ENCODE measurements at places on chromosomes 7 and 10.

DNA sequence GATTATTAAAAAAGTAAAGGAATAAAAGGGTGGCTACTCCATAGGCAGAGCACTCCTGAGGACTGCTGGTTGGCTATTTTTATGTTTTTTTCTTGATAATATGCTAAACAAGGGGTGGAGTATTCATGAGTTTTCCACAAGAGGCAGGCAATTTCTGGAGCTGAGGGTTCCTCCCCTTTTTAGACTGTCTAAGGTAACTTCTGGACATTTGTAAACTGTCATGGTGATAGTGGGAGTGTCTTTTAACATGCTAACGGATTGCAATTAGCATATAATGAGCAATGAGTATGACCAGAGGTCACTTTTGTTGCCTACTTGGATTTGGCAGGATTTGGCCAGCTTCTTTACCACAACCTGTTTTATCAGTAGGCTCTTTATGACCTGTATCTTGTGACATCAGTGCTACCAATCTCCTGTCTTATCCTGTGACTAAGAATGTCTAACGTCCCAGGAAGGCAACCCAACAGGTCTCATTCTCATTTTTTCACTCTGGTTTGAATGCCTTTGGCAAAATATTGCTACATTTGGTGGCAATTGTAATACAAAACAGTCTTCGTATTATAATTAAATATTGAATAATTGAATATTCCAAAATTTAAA is 587.8 kb upstream of the POM121L12 start:
- DNase-seq: no peak

- DNase-seq: no peak
Observed at GRCh38 chr7:7768977-7769709, 50.7 kb upstream of the RPA3 start.

DNA sequence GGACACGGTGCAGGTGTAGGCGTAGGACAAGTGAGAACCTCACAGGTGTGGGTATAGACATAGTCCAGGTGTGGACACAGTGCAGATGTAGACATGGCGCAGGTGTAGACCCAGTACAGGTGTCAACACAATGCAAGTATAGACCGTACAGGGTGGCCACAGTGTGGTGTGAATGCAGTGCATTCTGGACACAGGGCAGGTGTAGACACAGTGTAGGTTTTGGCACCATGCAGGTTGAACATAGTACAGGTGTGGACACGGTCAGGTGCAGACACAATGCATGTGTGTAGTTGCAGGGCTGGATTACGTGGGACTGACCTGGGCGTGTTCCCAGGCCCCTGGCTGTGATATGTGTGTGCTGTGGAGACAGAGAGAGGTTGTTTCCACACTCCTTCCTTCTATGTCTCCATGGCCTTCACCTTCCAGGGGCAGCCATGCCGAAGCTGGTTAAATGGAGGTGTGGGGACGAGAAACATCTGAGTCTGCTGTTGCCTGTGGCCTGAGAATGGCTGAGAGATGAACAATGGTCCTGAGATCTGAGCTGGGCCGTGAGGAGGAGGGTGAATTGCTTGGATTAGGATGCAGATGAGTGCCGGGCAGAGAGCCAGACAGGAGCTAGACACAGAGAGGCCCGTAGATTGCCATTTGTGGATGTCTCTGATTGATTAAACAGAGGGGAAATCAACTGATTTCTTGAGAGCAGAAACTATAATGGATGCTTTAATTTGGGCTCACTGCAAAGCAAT is 343.9 kb upstream of the SHH start:
- no peak for DNase-seq

GRCh38 chr7:27750316-27750715 is 10.4 kb downstream of the TAX1BP1 start:
- DNase-seq: no peak

DNA sequence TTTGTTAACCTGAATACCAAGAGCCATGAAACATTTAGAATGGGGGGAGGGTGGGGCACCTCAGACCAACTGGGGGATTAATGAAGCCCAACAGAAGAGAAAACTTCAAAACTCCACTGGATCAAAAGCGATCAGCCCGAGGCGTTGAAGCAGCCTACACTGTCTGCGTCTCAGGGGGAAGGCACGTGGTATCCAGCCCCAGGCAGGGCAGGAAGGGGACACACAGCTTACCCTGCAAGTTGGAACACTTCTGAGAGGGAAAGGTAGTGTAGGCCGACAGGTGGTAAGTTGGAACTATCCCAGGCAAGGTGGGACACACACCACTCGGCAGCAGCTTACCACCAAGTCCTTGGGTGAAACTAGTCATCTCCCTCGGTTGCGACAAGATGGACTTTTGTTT is 102.9 kb downstream of the TAX1BP1 start:
- no peak for DNase-seq

DNA sequence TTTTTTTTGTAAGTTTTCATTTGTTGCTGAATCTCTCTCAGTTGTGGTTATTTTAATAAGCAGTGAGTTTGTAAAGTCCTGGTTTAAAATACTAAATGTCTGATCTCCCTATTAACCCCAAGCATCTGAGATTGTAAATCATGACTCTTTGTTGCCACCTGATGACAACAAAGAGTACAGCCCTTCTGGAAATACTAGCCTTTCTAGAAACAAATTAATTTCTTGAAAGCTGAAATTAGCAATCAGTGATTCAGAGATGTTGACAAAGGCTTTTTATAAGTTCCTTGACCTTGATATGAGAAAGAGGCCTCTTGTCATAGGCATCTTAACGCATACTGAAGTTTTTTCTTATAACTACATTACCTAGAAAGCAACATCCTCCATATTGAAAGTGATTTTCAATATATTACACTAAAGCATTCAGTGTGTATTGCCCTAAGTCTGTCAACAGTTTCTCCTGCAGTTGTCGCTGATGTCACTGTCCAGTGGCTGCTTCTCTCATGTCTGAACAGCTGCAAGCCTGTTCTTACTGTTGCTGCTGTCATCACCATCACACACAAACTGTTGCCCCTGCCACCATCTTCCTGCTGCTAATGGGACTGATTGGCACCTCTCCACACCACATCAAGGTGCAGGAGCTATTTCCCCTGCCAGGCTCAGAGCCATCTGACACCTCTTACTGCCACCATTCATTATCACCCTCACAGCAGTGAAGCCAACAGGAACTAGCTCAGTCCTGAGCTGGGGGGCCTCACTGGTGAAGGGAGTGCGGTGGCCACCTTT is 95.1 kb upstream of the LRGUK start:
- no peak for DNase-seq

- no peak for DNase-seq
Observed at GRCh38 chr10:26437637-26438461, at the start of gene APBB1IP. APBB1IP (plus strand) TSS chr10:26438341; CDS start chr10:26492327, 53,986 bp downstream.

- no peak for DNase-seq
Observed at GRCh38 chr7:28937619-28938018, 20.5 kb downstream of the TRIL start.

GRCh38 chr7:73483171-73483570 is 38.9 kb downstream of the BAZ1B start:
- DNase-seq: no peak

GRCh38 chr7:129896568-129897382 is 56.0 kb downstream of the UBE2H start:
- no peak for DNase-seq

GRCh38 chr7:134297489-134297888 is 19.2 kb downstream of the SLC35B4 start:
- no peak for DNase-seq

DNA sequence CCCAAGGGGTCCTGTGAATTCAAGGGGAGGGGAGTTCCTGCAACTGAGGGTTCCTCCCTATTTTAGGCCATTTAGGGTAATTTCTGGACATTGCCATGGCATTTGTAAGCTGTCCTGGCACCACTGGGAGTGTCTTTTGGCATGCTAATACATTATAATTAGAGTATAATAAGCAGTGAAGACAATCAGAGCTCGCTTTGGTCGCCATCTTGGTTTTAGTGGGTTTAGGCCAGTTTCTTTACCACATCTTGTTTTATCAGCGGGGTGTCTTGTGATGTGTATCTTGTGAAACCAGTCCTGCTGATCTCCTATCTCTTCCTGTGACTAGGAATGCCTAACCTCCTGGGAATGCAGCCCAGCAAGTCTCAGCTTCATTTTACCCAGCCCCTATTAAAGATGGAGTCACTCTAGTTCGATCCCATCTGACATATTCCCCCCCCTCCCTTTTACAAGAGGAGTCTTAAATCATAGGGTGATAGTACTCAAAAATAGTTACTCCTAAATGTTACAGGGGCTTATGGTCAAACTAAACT is 43.2 kb downstream of the SVOPL start:
- DNase-seq: no peak

DNA sequence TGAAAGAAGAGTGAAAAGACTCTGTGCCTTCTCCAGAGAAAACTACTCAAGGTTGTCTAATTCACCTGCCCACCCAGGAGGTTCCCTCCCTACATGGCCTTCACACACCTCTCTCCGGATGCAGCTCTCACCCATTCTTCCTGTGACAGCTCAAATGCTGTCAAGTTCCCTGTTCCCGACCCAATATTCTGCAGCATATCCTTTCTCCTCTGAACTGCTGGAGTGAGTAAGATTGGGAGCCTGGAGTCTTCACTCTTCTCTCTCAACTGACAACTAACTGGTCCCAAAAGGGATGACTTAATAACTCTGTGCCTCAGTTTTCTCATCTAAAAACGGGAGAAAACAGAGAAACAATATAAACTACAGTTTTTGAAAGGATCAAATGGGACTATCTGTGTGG is 5.1 kb downstream of the TMEM26 start:
- DNase-seq: no peak

DNA sequence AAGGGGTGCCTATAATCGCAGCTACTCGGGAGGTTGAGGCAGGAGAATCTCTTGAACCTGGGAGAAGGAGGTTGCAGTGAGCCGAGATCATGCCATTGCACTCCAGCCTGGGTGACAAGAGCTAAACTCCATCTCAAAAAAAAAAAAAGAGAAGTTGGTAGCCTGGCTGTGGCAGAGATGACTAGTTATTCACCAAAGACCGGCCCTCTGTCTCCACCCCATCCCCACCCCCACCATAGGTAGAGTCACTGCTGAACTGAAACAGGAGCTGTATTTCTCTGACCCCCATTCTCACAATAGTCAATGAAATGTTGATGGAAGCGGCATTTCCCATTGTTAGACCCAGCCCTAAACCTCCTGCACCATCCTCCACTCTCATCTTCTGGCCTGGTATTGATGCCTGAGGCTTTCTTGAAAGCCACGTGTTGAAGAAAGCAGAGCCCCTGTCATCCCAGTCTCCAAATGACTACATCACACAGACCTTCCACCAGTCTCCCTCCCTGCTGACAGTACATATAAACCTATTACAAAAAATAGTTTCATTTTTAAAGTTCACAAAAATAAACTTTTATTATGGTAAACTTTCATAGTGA is 9.4 kb upstream of the PIK3CG start:
- DNase-seq: no peak

GRCh38 chr10:127989481-127990012 is 82.6 kb downstream of the PTPRE start:
- no peak for DNase-seq

DNA sequence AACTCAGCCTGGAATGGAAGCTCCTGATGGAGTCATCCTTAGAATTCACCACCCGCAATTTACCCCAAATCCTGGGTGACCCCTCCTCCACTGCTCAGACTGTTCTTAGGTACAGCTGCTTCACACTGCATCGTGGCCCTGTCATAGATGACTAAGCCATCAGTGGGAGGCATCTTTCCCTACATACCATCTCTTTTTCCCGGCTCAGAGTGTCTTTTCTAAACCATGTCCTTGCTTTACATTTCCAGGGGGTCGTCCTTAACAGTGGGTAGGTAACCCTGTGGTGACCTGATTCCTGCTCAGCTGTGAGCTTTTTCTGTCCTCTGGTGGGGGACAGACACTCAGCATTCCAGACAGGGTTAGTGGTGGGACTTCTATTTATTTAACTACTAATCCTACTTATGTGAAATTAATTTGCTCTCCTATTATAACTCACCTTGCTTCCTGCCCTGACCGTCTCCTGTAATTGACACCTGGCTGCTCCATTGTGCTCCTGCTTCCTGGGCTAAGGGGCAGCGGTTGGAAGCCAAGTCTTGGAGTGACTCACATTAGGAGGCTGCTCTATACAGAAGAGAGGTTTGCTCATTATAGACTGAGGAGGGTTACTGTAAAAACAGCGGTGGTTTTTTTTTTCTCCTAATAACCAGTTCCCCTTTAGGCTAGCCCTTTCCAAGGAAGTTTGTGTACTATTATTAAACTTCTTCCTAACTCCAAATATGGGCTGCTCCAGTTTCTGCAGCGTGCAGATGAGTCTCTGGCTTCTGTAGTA is 40.6 kb downstream of the PYROXD2 start:
- no peak for DNase-seq

GRCh38 chr7:16982640-16983350 is 101.0 kb upstream of the AGR3 start:
- no peak for DNase-seq

GRCh38 chr7:25964483-25964991 is 187.5 kb upstream of the NFE2L3 start:
- DNase-seq: no peak

GRCh38 chr10:59995862-59996261 is 89.5 kb upstream of the CCDC6 start:
- no peak for DNase-seq

- DNase-seq: no peak
Observed at GRCh38 chr7:75950111-75950681, 35.2 kb downstream of the POR start.

DNA sequence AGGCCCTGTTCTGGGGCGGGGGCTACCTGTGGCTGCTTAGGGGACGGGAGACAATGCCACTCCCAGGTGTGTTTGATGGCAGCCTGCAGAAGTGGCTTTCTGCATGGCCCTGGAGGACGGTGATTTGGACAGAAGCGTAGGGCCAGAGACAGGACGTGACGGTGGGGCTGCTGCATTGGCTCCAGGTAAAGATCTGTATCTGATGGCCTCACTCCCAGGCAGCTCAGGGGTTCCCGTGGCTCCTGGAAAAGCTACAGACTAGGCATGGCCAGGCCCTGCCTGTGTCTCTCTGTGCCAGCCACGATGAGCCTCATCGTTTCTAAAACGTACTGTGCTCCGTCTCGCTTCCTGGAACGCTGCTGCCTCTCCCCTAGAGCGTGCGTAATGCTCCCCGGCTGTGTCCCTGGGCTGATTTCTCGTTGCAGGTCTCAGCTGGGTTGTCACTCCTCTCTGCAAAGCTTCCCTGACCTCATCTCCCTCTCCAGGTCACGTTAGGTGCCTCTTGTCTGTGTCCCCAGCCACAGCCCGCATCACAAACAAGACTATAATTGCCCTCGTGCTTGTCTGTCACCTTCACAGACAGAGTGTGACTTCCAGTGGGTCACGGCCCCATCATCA is 12.6 kb downstream of the GTF2IRD1 start:
- no peak for DNase-seq

- no peak for DNase-seq
Observed at GRCh38 chr7:153297141-153297540, 537.6 kb downstream of the ACTR3B start.

GRCh38 chr10:114767986-114768821 is 53.4 kb upstream of the FHIP2A start:
- peak; percentile 32 for DNase-seq

GRCh38 chr7:142542942-142543341 is 206.3 kb upstream of the PRSS1 start:
- no peak for DNase-seq

GRCh38 chr7:146129296-146129695 is 12.7 kb downstream of the CNTNAP2 start:
- no peak for DNase-seq

GRCh38 chr7:139753081-139753692 is 24.6 kb downstream of the HIPK2 start:
- no peak for DNase-seq

- no peak for DNase-seq
Observed at GRCh38 chr10:123154711-123155505, 706 bp downstream of the BUB3 start.

GRCh38 chr7:153388611-153389010 is 629.1 kb downstream of the ACTR3B start:
- no peak for DNase-seq

Data from GM12892 (cell line).